ENCODE measurements at places on chromosomes 12 and 14.

GRCh38 chr14:62943202-62943601 lies 102.1 kb downstream of the KCNH5 start:
- DNase-seq: no peak

GRCh38 chr12:49200919-49201594 lies 12.2 kb upstream of the TUBA1A start:
- no peak for DNase-seq

- no peak for DNase-seq
Measured at GRCh38 chr12:119201789-119202543, 23.2 kb downstream of the HSPB8 start.

- DNase-seq: no peak
Measured at GRCh38 chr14:51585055-51585454, 66.7 kb upstream of the FRMD6 start.

GRCh38 chr14:92926931-92927330 lies 4.0 kb downstream of the CHGA start:
- no peak for DNase-seq

GRCh38 chr12:72077111-72077820 lies 138.6 kb downstream of the TPH2 start:
- no peak for DNase-seq

- DNase-seq: no peak
Measured at GRCh38 chr14:62081012-62081612, 318.9 kb downstream of the SNAPC1 start.
